ENCODE measurements at places on chromosomes 5 and 9. TPM values are rescaled to one million over a fixed set of nuclear protein-coding genes. Genes with fewer than 3 reads are reported as not detected.

DNA sequence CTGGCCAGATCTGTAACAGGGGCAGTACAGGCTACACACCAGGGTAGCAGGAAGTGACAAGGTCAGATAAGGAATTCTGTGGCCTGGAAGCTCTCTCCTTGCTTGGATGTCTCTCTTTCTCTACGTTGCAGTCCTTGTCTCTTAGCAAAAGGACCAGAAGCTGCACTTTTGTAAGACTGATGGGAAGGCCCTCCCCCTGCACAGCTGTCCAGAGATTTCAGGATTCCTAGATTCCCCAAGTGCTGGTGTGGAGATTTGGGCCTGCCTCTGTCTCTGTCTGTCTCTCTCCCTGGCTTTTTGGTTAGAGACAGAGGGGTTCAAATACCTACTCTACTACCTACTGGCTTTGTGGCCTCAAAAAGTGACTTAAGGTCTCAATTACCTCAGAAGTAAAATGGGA, 10.0 kb upstream of the CNTFR start:
- no peak overlapping the region for H3K27ac ChIP-seq
- peaks cover 14% of the 10 kb centered on the region for H3K27me3 ChIP-seq
- H3K4me1 ChIP-seq: no peaks in the 10 kb centered on the region
- H3K36me3 ChIP-seq: no peaks in the 10 kb centered on the region

DNA sequence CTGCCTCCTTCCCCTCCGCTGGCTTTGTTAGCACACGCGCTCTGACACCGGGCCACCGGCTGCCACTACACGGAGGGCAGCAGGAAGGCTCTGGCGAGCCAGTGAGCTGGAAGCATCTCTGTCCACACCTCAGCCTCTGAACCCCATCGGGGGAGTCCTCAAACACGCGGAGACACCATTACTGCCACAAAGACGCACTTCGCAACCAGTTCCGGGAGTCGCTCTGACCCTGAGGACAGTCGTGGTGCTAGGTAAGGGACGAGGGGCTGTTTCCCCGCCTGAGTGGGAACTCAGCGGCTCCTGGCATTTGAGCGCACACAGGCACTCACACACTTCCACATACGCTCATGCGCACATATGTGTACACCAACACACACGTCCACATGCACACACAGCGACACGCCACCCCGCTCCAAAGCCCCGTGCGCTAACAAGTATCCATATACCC, 160.0 kb downstream of the C9orf152 start:
- peak; percentile 79 for DNase-seq
- H3K27ac ChIP-seq: peak overlapping the region; percentile 95
- H3K36me3 ChIP-seq: no peaks in the 10 kb centered on the region
- peaks cover 41% of the 10 kb centered on the region for H3K27me3 ChIP-seq

- H3K27ac ChIP-seq: no peak overlapping the region
- H3K27me3 ChIP-seq: no peaks in the 10 kb centered on the region
- H3K4me3 ChIP-seq: no peak overlapping the region
- DNase-seq: no peak
- peaks cover 70% of the 10 kb centered on the region for H3K36me3 ChIP-seq
Observed at GRCh38 chr9:71734950-71735349, 33.4 kb downstream of the CEMIP2 start.

- H3K27ac ChIP-seq: no peak overlapping the region
- no peaks in the 10 kb centered on the region for H3K36me3 ChIP-seq
- H3K27me3 ChIP-seq: no peaks in the 10 kb centered on the region
Observed at GRCh38 chr9:93603906-93604326, 27.5 kb downstream of the PHF2 start.

GRCh38 chr5:157924931-157925729, 66.2 kb upstream of the CLINT1 start:
- no peak overlapping the region for H3K4me3 ChIP-seq
- peaks cover 20% of the 10 kb centered on the region for H3K4me1 ChIP-seq
- H3K36me3 ChIP-seq: no peaks in the 10 kb centered on the region
- no peak for DNase-seq
- peaks cover 5% of the 10 kb centered on the region for H3K27me3 ChIP-seq
- H3K27ac ChIP-seq: no peak overlapping the region

DNA sequence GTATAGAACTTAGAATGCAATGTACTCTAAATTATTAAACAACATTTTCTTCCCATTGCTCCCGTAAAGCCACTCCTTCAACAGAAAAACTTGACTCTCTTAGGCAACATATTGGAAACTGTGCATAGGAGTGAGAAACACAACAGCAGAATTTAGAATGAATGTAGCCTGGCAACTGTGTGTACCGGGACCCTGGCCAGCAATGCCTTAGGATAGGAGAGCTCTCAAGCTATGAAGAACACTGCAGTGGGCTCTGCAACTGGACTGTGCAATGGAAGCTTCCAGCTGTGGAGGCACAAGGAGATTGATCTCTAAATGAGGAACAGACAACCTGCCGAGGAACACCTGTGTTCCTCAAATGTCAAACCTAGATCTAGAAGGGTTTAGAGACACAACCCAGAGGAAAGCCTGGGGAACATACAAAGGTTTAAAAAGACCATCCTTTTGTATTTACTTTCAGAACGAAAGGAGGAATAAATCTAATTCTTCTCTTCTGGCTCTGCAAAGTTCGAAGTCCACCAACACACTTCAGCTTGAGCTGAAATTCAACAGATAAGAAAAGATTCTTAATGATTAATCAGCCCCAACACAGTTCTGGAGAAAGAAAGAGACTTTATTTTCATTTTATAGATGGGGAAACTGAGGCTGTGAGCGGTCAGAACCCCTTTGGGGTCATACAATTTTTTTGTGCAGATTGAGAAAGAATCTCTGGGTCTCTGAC, 51.5 kb upstream of the ARL15 start:
- H3K27me3 ChIP-seq: no peaks in the 10 kb centered on the region
- peak overlapping the region; percentile 57 for H3K4me3 ChIP-seq
- no peak for DNase-seq
- H3K4me1 ChIP-seq: peaks cover 19% of the 10 kb centered on the region
- H3K36me3 ChIP-seq: no peaks in the 10 kb centered on the region
- H3K27ac ChIP-seq: no peak overlapping the region

DNA sequence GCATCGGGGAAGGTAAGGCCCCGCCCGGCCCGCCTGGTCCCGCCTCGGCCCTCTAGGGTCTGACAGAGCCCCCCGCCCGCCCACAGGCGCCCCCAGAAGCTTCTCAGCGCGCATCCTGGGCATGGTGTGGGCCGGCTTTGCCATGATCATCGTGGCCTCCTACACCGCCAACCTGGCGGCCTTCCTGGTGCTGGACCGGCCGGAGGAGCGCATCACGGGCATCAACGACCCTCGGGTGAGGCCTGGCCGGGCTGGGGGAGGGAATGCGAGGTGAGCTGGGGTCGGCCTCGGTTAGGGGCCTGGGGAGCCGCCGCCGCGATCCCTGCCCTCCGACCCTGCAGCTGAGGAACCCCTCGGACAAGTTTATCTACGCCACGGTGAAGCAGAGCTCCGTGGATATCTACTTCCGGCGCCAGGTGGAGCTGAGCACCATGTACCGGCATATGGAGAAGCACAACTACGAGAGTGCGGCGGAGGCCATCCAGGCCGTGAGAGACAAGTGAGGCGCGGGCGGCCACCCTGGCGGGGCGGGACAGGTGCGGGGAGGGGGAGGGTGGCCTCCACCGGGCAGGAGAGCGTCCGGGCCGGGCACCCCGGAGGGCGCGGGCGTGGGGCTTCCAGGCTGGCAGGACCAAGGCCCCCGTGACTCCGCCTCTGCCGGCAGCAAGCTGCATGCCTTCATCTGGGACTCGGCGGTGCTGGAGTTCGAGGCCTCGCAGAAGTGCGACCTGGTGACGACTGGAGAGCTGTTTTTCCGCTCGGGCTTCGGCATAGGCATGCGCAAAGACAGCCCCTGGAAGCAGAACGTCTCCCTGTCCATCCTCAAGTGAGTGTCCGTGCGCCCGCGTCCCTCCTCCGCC, 7.1 kb downstream of the LRRC26 start:
- no peak overlapping the region for H3K4me3 ChIP-seq
- no peaks in the 10 kb centered on the region for H3K4me1 ChIP-seq
- no peaks in the 10 kb centered on the region for H3K36me3 ChIP-seq
- no peak overlapping the region for H3K27ac ChIP-seq

The SPINK9 gene
- not detected for total RNA-seq

DNA sequence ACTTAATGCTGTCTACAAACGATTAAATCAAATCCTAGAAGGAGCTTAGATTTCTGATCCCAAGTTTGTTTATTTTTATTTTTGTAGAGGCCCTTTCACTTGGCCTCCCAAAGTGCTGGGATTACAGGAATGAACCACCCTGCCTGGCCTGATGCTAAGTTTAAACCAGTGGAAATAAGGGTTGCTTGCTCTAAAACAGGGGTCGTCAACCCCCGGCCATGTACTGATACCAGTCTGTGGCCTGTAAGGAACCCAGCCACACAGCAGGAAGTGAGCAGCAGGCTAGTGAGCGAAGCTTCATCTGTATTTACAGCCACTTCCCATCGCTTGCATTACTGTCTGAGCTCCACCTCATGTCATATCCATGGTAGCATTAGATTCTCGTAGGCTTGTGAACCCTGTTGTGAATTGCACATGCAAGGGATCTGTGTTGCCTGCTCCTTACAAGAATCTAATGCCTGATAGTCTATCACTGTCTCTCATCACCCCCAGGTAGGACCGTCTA, 11.4 kb downstream of the TTC1 start:
- no peak overlapping the region for H3K4me3 ChIP-seq
- no peaks in the 10 kb centered on the region for H3K27me3 ChIP-seq
- peaks cover 63% of the 10 kb centered on the region for H3K36me3 ChIP-seq
- H3K27ac ChIP-seq: no peak overlapping the region

DNA sequence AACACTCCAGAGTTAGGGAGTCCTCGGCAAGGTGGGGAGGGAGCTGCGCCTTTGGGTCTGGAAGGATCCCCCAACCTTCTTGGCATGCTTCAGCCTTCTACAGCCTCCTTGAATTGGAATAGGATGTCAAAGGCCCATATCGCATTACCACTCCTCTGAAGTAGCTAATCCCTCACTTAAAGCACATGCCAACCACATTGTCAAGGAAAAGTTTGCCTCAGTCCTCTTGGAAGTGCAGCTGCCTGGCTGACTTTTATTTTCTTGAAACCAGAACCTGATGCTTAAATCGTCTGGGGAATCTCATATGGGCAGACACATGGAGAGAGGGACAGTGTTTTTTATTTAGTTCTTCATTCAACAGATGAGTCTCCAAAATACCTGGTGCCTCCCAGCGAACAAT, 14.5 kb downstream of the CXCL14 start:
- no peaks in the 10 kb centered on the region for H3K36me3 ChIP-seq
- no peaks in the 10 kb centered on the region for H3K4me1 ChIP-seq
- H3K4me3 ChIP-seq: no peak overlapping the region
- DNase-seq: no peak

DNA sequence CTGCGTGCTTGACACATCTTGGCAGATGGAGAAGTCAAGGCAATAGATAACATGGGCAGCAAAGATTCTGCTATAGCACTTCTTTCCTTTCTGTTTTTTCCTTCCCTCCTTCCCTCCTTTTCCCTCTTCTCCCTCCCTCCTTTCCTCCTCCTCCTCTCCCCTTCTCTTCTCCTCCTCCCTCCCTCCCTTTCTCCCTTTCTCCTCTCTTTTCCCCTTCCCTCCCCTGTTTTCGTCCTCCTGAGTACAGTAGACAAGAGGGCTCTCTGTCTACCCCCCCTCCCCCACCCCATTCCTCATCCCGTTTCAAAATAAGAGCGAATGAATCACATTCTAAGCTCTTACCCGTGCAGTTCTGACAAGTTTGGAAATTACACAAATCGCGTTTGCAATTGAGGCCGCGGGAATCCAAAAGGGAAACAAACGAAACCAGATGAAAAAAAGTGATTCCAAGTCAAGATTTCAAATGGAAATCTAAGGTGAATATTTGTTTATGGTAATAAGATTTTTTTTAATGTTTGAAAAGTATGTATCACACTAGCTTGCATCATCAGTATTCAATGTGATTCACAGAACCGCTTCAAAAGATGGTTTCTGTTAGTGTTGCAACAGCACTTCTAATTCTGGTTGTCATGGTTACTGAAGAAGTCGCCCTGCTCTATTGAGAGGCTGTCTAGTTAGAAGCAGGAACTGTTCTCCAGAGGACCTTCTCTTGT, 1.3 kb downstream of the NIM1K start:
- no peaks in the 10 kb centered on the region for H3K4me1 ChIP-seq
- H3K4me3 ChIP-seq: peak overlapping the region; percentile 78
- H3K27ac ChIP-seq: no peak overlapping the region

GRCh38 chr5:8333977-8334376, 465.0 kb downstream of the MTRR start:
- no peak for DNase-seq
- no peaks in the 10 kb centered on the region for H3K27me3 ChIP-seq
- no peaks in the 10 kb centered on the region for H3K4me1 ChIP-seq

The ANKRD18A gene
- 8.4 TPM for total RNA-seq

DNA sequence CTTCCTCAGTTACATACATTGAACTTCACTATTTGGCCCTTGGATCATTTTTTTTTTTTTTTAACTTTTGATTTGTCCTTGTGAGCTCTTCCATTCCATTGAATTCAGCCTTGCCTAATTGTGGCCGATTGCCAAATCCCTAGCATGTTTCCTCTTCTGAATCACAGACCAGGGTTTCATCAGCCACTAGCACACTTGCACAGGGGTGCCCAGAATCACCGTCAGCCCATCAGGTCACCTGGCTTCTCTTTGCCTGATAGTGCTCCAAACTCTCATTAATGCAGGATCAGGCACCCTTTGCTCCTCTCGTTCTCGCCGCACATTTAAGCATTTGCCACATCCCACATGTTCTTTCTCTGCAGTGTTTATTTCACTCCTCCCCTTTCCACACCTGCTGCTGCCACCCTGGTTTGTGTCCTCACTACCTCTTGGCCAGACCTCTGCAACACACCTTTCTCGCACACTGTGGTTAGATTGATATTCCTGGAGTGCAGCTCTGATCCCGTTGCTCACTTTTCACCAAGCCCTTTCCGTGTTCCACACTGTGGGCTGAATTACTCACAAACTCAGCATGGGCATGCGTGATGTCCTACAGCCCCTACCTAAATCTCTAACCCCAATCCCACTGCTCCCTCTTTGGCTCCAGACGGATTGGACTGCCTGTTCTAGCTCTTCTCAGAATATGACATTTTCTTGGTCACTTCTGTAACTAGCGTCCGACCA, 9.8 kb downstream of the PIK3R1 start:
- no peaks in the 10 kb centered on the region for H3K4me1 ChIP-seq
- no peak overlapping the region for H3K4me3 ChIP-seq
- H3K27me3 ChIP-seq: no peaks in the 10 kb centered on the region

DNA sequence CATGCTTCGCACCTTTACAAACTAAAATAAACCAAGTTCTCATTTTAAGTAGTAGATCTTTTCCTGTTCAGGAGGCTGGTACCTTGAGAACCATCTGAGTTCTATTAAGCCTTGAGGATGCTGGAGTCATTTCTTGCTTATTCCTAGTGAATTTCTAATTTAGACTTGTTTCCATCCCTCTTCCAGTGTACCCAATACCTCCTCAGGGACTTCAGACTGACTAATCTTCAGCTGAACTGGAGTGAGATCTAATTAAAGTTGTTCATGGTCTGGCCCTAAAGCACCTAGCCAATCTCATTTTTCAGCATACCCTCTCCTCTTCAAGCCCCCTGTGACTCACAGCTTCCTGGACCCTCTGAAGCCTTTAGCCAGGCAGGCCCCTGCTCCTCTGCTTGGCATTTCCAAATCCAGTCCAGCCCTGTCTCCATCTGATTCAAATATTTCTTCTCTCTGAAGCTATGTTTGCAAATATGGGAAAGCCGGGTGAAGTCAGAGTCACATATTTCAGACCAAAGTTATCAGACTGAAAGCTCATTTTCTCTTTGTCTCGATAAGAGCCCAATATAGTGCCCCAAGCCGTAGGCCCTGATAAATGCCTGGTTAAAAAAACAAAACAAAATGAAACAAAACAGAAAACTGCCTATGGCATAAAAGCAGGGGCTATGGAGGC, 19.4 kb upstream of the TNFSF15 start:
- peaks cover 21% of the 10 kb centered on the region for H3K27me3 ChIP-seq
- peaks cover 12% of the 10 kb centered on the region for H3K4me1 ChIP-seq
- H3K4me3 ChIP-seq: no peak overlapping the region
- no peak overlapping the region for H3K27ac ChIP-seq
- no peak for DNase-seq

The CDX1 gene
- total RNA-seq: not detected
